ENCODE measurements at places on chromosomes 7 and 10.

GRCh38 chr7:135170274-135170997 lies at the start of gene CYREN:
Gene CYREN, minus strand, starts transcription at chr7:135170707. Its CDS starts 1,785 bp downstream, at chr7:135168922.
- DNase-seq, result peak; percentile 85

DNA sequence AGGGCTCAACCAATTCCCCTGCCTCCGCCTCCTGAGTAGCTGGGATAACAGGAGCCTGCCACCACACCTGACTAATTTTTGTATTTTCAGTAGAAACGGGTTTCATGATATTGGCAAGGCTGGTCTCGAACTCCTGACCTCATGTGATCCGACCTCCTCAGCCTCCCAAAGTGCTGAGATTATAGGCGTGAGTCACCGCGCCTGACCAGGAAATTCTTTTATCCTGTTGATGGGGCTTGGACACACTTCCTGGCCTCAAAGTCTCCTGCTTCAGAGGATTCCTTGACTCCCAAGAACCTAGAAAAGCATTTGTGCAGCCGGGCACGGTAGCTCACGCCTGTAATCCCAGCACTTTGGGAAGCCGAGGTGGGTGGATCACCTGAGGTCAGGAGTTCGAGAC lies 16.2 kb downstream of the ZNF425 start:
- DNase-seq, result no peak

DNA sequence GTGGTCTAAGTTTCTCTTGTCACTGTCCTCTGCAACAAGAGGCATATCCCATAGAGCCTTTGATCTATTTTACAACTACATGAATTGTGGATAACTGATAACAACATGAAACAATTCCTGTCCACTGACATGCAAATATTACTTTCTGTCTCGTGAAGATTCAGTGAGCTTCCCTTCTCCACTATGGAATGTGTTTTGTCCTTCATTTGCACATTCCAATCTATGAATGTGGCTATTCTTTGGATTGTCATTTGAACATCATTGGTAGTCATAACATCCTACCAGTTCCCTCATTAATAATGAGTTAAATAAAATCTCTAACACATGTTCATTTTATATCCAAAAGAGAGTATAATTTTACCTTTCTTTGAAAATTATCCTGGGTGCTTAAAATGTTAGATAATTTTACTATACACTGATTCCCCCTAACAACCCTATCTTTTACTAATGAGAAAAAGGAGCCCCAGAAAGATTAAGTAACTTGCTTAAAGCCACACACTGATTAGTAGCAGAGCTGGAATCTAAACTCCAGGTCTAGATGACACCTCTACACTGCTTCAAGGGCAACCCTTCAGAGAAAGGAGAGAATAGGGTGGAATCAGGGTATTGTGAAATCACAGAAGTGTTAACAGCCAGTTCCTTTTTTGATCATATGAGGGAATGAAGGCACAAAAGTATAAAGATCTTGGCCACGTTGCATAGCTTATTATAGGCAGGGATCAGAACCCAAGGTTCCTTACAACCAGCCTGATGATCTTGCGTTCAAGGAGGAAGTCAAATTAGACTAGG lies 39.1 kb downstream of the PDE1C start:
- no peak for DNase-seq

DNA sequence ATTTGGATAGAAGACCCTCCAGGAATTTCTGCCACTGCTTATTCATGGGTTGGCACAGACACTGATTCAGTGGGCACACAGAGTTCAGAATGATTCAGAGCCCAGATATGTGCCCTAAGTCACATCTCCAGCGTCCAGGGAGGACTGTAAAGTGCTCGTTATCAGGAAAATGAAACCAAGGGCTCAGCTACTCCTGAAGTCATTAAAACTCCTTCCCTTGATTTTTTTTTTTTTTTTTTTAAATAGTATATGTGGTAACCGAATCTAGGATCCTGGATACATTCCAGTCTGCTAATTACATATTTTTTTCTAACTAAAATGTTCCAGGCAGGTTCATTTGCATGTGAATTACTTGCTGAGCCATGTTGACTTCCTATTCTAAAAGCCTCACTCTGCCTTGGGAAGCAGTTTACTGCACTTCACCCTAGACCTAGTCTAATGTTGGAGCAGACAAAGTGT lies 34.7 kb downstream of the MET start:
- DNase-seq, result no peak

DNA sequence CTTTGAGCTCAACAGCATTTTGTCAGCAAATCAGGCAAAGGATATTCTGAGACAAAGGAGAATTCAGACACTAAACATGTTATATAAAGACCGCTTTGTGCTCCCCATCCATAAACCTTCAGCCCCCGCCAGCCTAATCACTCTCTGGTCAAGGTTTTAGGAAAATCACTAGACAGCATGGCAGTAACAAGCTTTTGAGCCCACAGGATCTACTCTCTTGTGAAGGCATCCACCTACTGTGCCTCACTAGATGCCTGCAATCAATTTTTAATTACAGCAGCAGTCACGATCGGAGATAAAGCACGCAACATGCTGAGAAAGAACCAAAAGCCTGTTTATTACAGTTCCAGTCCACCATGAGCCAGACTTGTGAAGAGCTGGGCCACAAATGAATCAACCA lies 19.1 kb downstream of the PDE1C start:
- no peak for DNase-seq

GRCh38 chr10:52649511-52649910 lies 123.1 kb downstream of the MBL2 start:
- DNase-seq, result no peak

Measured in GM12891 (cell line).